Natural killer cell treated with Interleukin-12 subunit alpha and Interleukin-12 subunit beta and Interleukin-15 and Interleukin-18, amount 100 ng/mL, for 72 hours (primary cell): ENCODE measurements at places on chromosomes 1 and 21. TPM values are rescaled to one million over a fixed set of nuclear protein-coding genes. Genes with fewer than 3 reads are reported as not detected.

The C1orf53 gene
- 1.8 TPM for total RNA-seq

The S100A12 gene
- not detected for total RNA-seq

The TTC39A gene
- 0.78 TPM for total RNA-seq

DNA sequence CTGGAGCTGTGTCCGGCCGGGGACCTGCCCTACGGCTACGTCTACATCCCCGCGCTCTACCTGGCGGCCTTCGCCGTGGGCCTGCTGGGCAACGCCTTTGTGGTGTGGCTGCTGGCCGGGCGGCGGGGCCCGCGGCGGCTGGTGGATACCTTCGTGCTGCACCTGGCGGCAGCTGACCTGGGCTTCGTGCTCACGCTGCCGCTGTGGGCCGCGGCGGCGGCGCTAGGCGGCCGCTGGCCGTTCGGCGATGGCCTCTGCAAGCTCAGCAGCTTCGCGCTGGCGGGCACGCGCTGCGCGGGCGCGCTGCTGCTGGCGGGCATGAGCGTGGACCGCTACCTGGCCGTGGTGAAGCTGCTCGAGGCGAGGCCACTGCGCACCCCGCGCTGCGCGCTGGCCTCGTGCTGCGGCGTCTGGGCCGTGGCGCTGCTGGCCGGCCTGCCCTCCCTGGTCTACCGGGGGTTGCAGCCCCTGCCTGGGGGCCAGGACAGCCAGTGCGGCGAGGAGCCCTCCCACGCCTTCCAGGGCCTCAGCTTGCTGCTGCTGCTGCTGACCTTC, 412 bp downstream of the GPR25 start:
- no peak overlapping the region for H3K27ac ChIP-seq
- H3K36me3 ChIP-seq, result no peaks in the 10 kb centered on the region
- peaks cover 49% of the 10 kb centered on the region for H3K4me1 ChIP-seq
- DNase-seq, result no peak
- H3K4me3 ChIP-seq, result peak overlapping the region; percentile 23

- H3K4me3 ChIP-seq, result no peak overlapping the region
- no peak for DNase-seq
- peak overlapping the region; percentile 34 for H3K27ac ChIP-seq
- no peaks in the 10 kb centered on the region for H3K36me3 ChIP-seq
These were observed 19.5 kb downstream of the IFFO2 start for GRCh38 chr1:18936814-18937481.

- DNase-seq, result no peak
- H3K27ac ChIP-seq, result no peak overlapping the region
- no peaks in the 10 kb centered on the region for H3K36me3 ChIP-seq
- H3K4me3 ChIP-seq, result no peak overlapping the region
These were observed 44.2 kb downstream of the PTPRU start for GRCh38 chr1:29280409-29281131.

The LRRC7 gene
- total RNA-seq, result not detected

DNA sequence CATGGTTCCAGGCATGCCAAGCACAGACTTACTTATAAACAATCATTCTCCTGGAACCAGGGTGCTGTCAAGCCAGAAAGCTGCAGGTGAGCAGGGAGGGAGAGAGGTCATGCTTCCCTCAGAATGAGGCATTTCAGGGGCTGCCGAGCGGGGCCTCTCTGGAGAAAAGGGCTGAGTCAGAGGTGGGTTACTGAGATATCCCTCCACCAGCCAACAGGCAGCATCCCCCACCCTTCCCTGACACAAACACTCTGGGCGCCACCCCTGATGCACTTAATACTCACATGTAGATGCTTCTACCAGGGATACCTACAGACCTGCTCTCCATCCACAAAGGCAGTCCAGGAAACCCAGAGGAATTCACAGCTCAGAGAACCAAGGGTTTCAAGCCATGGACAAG, 13.1 kb downstream of the STK40 start:
- peak overlapping the region; percentile 98 for H3K27ac ChIP-seq
- no peak for DNase-seq
- no peaks in the 10 kb centered on the region for H3K27me3 ChIP-seq

DNA sequence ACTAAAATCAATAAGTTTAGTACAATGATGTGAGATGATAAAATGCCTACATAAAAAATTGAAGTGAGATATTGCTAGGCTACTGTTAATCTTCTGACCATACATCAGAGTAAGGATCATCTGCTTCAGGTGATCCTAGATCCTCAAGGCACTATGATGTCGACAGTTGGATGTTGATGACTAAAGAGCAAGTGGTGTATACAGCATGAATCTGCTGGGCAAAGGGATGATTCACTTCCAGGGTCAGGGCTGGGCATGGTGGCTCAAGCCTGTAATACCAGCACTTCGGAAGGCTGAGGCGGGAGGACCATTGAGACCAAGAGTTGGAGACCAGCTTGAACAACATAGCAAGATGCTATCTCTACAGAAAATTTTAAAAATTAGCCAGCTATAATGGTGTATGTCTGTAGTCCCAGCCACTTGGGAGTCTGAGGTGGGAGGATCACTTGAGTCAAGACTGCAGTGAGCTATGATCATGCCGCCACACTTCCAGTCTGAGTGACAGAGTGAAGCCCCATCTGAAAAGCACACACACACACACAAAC, 24.6 kb downstream of the NUF2 start:
- H3K27me3 ChIP-seq, result no peaks in the 10 kb centered on the region
- no peak for DNase-seq
- H3K36me3 ChIP-seq, result peaks cover 12% of the 10 kb centered on the region
- no peak overlapping the region for H3K4me3 ChIP-seq
- H3K27ac ChIP-seq, result no peak overlapping the region

- H3K36me3 ChIP-seq, result no peaks in the 10 kb centered on the region
- H3K4me1 ChIP-seq, result peaks cover 54% of the 10 kb centered on the region
- no peak for DNase-seq
- H3K27ac ChIP-seq, result peak overlapping the region; percentile 95
These were observed 9.3 kb downstream of the KIF21B start for GRCh38 chr1:201013991-201014815.

GRCh38 chr1:9797049-9797448, 26.7 kb downstream of the CLSTN1 start:
- H3K4me3 ChIP-seq, result peak overlapping the region; percentile 78
- peaks cover 48% of the 10 kb centered on the region for H3K4me1 ChIP-seq
- H3K27ac ChIP-seq, result peak overlapping the region; percentile 63
- H3K27me3 ChIP-seq, result no peaks in the 10 kb centered on the region
- DNase-seq, result no peak

GRCh38 chr1:157269656-157270375, 131.6 kb upstream of the ETV3 start:
- no peak overlapping the region for H3K4me3 ChIP-seq
- peaks cover 24% of the 10 kb centered on the region for H3K27me3 ChIP-seq

- no peak for DNase-seq
- H3K4me1 ChIP-seq, result peaks cover 3% of the 10 kb centered on the region
- H3K4me3 ChIP-seq, result no peak overlapping the region
These were observed 199.4 kb downstream of the GABPA start for GRCh38 chr21:25934130-25934529.

GRCh38 chr1:224631462-224632115, 15.5 kb downstream of the CNIH3 start:
- no peaks in the 10 kb centered on the region for H3K36me3 ChIP-seq
- no peak overlapping the region for H3K4me3 ChIP-seq
- H3K4me1 ChIP-seq, result no peaks in the 10 kb centered on the region
- no peak overlapping the region for H3K27ac ChIP-seq

GRCh38 chr1:52102336-52103013, 39.4 kb upstream of the ZFYVE9 start:
- peak overlapping the region; percentile 83 for H3K27ac ChIP-seq
- no peak for DNase-seq
- no peaks in the 10 kb centered on the region for H3K36me3 ChIP-seq
- peak overlapping the region; percentile 36 for H3K4me3 ChIP-seq
- peaks cover 5% of the 10 kb centered on the region for H3K27me3 ChIP-seq

- H3K4me3 ChIP-seq, result no peak overlapping the region
- H3K27me3 ChIP-seq, result no peaks in the 10 kb centered on the region
- no peak for DNase-seq
- no peaks in the 10 kb centered on the region for H3K36me3 ChIP-seq
- H3K4me1 ChIP-seq, result no peaks in the 10 kb centered on the region
- no peak overlapping the region for H3K27ac ChIP-seq
These were observed 566.5 kb upstream of the PKN2 start for GRCh38 chr1:88117597-88117996.

GRCh38 chr1:234372011-234372757, 1.1 kb upstream of the COA6 start:
- H3K36me3 ChIP-seq, result peaks cover 19% of the 10 kb centered on the region
- peak overlapping the region; percentile 90 for H3K4me3 ChIP-seq
- DNase-seq, result no peak
- H3K27me3 ChIP-seq, result peaks cover 13% of the 10 kb centered on the region

GRCh38 chr1:202145068-202145743, 669 bp upstream of the ARL8A start:
- no peak for DNase-seq
- no peaks in the 10 kb centered on the region for H3K27me3 ChIP-seq
- peak overlapping the region; percentile 87 for H3K27ac ChIP-seq
- peaks cover 22% of the 10 kb centered on the region for H3K4me1 ChIP-seq
- H3K4me3 ChIP-seq, result peak overlapping the region; percentile 92

DNA sequence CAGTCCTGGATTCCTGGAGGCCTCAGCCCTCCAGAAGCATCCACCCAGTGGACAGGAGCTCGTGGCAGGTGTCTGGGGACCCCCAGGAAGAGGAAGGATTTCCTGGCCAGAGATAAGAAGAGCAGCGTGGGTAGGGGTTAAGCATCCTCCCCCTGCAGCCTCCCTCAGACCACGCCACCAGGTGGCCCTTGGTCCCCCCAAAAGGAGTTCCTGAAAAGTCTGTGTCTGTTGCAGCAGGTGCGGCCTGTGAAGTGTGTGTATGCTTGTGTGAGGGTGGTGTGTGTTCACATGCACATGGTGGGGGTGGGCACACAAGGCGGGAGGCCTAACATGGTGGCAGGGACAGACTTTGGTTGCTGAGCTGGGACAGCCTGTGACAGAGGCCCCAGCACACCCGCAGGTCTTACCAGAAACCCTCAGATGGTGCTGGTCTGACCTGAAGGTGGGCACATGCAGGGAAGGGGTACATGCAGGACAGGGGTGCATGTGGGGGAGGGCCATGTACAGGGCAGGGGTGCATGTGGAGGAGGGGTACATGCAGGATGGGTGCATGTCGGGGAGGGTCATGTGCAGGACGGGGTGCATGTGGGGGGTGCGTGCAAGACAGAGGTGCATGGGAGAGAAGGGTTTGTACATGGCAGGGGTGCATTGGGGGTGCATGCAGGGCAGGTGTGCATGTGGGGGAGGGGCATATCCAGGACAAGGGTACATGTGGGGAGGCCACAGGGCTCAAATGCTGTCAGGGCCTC, 18.2 kb upstream of the RUNX3 start:
- H3K27ac ChIP-seq, result peak overlapping the region; percentile 83
- H3K4me1 ChIP-seq, result peaks cover 45% of the 10 kb centered on the region
- H3K36me3 ChIP-seq, result peaks cover 4% of the 10 kb centered on the region
- peak overlapping the region; percentile 51 for H3K4me3 ChIP-seq

DNA sequence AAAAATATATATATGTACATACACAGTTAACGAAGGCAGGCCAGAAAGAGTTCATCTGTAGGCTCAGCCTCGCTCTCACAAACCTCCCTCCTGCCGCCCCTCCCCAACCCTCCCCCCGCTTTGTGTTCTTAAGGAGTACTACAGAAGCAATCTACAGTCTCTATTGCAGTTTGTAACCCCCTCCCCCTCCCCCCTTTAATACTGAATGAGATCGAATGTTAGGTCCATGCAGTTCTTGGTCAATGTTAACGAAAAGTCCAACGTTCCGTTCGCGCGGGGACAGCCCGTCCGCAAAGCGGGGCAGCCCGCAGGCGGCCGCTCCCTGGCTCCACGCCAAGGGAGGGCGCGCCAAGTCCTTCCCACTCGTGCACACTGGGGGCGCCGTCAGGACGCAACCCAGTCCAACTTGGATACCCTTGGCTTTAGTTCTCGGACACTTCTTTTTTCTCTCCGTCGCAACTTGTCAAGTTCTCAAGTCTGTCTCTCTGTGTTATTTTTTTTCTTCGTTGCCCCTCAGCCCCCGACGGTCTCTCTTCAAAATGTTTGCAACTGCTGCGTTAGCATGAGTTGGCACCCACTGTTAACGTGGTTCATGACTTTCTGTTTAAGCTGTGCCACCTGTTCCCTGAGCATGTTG, 2.2 kb downstream of the JUN start:
- no peaks in the 10 kb centered on the region for H3K27me3 ChIP-seq
- H3K36me3 ChIP-seq, result peaks cover 12% of the 10 kb centered on the region
- peak; percentile 76 for DNase-seq
- peak overlapping the region; percentile 96 for H3K4me3 ChIP-seq
- peaks cover 13% of the 10 kb centered on the region for H3K4me1 ChIP-seq

- peaks cover 38% of the 10 kb centered on the region for H3K36me3 ChIP-seq
- H3K27me3 ChIP-seq, result no peaks in the 10 kb centered on the region
- peaks cover 39% of the 10 kb centered on the region for H3K4me1 ChIP-seq
- H3K4me3 ChIP-seq, result peak overlapping the region; percentile 73
- peak overlapping the region; percentile 94 for H3K27ac ChIP-seq
These were observed 46.3 kb upstream of the SAMSN1 start for GRCh38 chr21:14592296-14593000.

DNA sequence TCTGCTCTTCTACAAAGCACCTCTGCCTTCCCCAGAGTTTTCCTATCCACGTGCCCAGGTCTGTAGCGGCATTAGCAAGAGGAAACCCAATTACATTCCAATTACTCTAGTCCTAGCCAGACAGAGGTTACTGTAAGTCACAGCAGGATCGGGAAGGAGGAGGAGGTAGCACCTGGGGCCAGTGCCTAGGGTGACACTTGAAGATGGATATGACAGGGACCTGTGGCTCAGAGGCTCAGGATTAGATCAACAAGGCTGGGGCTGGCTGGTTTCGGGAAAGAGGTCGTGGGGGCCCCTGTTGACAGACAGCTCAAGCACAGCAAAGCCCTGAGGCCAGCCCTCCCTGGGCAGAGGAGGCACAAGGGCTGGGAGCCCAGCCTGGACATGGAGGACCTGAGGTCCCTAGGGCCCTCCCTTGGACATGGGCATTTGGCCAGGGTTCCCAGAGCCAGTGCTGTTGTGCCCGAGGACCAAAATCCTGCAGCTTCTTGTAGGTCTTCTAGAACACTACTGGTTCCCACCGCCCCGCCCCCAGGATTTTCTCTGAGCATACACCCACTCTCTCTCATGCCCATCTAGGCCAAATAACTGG, 3.0 kb upstream of the HCRTR1 start:
- no peak overlapping the region for H3K4me3 ChIP-seq
- H3K36me3 ChIP-seq, result no peaks in the 10 kb centered on the region
- H3K27ac ChIP-seq, result no peak overlapping the region
- H3K4me1 ChIP-seq, result peaks cover 9% of the 10 kb centered on the region
- DNase-seq, result no peak
- H3K27me3 ChIP-seq, result peaks cover 19% of the 10 kb centered on the region

- no peaks in the 10 kb centered on the region for H3K4me1 ChIP-seq
- H3K4me3 ChIP-seq, result no peak overlapping the region
- H3K36me3 ChIP-seq, result no peaks in the 10 kb centered on the region
- H3K27me3 ChIP-seq, result peaks cover 20% of the 10 kb centered on the region
- DNase-seq, result no peak
These were observed 126.4 kb downstream of the PTPRU start for GRCh38 chr1:29362764-29363163.
